Frontal cortex (tissue), 4 donors: ENCODE measurements at places on chromosomes 4 and X. TPM values are rescaled to one million over a fixed set of nuclear protein-coding genes. Genes with fewer than 3 reads are reported as not detected.

The LNX1 gene
- total RNA-seq: 67.7 TPM

The ARHGAP6 gene
- 3.3 TPM for total RNA-seq

GRCh38 chrX:7280520-7280919, 132.6 kb upstream of the PUDP start:
- DNase-seq: no peak

DNA sequence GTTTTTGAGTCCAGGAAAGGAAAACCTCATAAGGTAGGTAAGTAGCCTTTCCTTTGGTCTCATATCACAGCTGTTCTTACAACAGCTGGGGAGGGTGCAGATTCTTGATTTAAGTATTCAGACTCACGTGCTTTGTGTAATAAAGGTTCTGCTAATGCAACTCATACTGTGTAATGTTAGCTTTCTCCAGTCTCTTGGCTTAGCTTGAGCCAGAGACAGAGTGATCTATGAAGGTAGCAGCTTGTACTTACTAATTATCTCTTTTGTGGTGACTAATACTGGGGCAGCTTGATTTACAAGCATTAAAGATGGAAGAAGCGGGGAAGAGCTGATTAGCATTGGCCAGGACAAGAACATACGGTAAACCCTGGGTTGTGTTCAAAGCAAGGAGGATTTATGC, 80.3 kb downstream of the LNX1 start:
- no peak for DNase-seq

DNA sequence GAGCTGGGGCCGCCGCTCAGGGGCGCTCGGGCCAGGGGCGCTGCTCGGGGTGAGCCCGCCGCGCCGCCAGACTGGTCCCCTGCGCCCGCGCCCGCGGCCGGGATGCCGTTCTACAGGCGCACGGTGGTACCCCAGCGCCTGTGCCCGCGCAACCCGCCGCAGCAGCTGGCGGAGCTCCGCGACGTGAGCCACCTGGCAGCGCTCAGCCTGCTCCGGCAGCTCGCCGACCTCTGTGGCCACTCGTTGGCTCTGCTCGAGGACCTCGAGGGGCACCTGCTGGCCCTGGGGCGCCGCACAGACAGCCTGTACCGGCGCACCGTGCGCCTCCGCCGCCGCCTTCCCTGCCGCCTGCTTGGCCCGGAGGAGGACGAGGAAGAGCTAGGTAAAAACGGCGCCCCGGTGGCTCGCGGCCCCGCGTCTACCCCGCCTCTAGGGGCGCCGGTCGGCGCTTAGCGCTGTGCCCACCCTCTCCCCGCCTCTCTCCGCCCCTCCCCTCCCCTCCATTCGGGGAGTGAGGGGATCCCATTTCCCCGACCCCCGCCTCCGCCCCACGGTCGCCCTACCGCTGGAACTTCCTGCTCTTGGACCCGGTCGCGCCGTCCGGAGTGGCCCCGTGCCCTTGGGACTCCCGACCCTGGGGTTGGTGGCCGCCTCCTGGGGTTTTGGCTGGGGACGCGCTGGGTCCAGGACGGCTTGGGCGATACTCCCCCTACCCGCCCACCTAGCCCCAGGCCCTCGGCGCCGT, 513 bp downstream of the NHSL2 start:
- DNase-seq: no peak
